ENCODE measurements at places on chromosomes 3 and 15. TPM values are rescaled to one million over a fixed set of nuclear protein-coding genes. Genes with fewer than 3 reads are reported as not detected.

- no peak for DNase-seq
Measured at GRCh38 chr3:192827863-192828594, 89.6 kb downstream of the MB21D2 start.

- no peak for DNase-seq
Measured at GRCh38 chr3:128710816-128711433, 15.1 kb upstream of the RAB7A start.

- DNase-seq, result no peak
Measured at GRCh38 chr3:138578141-138578540, 15.9 kb downstream of the CEP70 start.

The CSK gene
- polyA plus RNA-seq, result 49.9 TPM

DNA sequence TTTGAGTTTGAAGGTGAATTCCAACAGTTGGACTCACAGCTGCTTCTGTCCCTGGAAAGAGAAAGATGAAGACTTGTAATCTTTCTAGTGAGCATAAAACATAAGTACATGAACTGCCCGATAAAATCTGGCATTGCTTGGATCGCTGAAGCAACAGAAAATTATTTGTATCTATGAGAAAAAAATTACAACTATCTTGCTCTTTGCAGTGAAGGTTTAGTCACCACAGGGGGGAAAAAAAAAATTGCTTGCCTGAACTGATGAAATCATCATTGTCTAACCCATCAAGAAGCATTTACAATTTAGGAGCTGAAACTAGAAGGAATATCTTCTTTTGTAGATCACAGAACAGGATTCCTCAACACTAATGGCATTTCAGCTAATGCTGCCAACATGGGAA, 20.0 kb downstream of the TMEM207 start:
- no peak for DNase-seq

DNA sequence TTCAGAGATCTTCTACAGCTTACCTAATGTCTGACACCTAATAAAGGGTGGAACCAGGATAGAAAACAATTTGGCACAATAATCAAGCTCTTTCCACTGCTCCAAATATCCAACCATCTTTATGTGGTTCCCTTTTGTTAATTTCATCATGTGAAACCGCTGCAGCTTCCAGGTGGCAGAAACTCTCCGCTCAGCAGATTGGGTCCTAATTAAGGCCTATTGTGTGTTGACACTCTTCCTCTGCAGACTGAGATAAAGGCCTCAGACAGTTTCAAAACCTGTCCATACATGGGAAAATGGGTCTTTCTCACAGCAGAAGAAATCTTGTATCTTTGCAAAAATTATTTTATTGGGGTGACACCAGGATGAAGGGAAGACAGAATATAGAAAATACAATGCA, 1002.4 kb upstream of the SEMA6D start:
- DNase-seq, result no peak

The SPATA12 gene
- not detected for polyA plus RNA-seq
